Smooth muscle cell of the umbilical artery (primary cell): ENCODE measurements at places on chromosomes 16 and 17. TPM values are rescaled to one million over a fixed set of nuclear protein-coding genes. Genes with fewer than 3 reads are reported as not detected.

The PRSS27 gene
- 0.30 and 0.42 TPM in 2 replicates for total RNA-seq

The CDC42EP4 gene
- total RNA-seq = 27.0 and 54.2 TPM in 2 replicates

The CCL4L2 gene
- total RNA-seq = not detected in 2 replicates

The ABCC12 gene
- total RNA-seq = not detected in 2 replicates

The FOXL1 gene
- 1.8 and 4.8 TPM in 2 replicates for total RNA-seq

The RCVRN gene
- not detected in 2 replicates for total RNA-seq

The RND2 gene
- 0.23 and 0.30 TPM in 2 replicates for total RNA-seq

The TUBG1 gene
- total RNA-seq = 12.5 and 43.9 TPM in 2 replicates

The RAB11FIP4 gene
- under 0.01 and 0.74 TPM in 2 replicates for total RNA-seq

The TEX14 gene
- under 0.01 and 0.05 TPM in 2 replicates for total RNA-seq

The HS3ST3A1 gene
- total RNA-seq = 18.7 and 36.3 TPM in 2 replicates
